Stimulated activated CD4-positive, alpha-beta T cell treated with anti-CD3 and anti-CD28 coated beads, Interleukin-1b, Interleukin-23, amount 100 ng/mL, for 48 hours (primary cell): ENCODE measurements at places on chromosomes 7 and 10.

- DNase-seq, result no peak
Measured at GRCh38 chr7:128453836-128454804, 1.6 kb upstream of the HILPDA start.

- no peak for DNase-seq
Measured at GRCh38 chr10:81215498-81215897, 659.5 kb upstream of the NRG3 start.

DNA sequence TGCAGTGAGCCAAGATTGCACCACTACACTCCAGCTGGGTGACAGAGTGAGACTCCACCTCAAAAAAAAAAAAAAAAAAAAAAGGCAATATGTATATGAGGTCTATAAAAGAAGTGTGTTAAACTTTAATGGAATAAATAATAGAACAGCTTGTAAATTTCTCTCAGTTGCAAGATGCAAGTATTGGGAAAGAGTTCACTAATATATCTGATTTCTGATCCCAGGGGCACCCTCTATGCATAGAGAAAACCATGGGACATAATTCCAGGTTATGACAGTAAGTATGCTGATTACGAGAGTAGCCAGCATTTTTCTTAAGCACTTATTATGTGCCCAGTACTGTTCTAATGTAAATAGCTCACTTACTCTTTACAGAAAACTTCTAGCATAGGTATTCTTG, 66.1 kb upstream of the AFAP1L2 start:
- DNase-seq, result no peak

GRCh38 chr10:34157501-34157900, 657.6 kb downstream of the PARD3 start:
- DNase-seq, result no peak

DNA sequence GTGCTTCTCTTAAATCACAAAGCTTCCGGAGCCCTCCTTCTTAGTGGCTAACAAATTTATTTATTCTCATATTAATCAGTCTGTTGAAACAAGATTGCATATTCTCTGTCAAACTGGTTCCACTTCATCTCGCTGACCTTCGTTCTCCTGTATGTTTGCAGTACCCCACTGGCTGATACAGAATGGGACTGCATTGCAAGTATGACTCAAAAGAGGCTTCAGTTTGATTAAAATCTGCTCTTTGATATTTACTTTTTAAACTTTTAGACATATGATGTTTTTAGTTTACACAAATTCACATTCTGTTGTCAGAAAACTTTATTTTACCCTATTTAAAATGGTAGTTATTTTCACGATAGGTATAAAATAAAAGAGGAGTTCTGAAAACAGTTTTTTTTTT, 14.3 kb upstream of the ARHGAP12 start:
- DNase-seq, result no peak

- DNase-seq, result peak; percentile 98
Measured at GRCh38 chr7:99504603-99505323, at the start of gene ZKSCAN5. TSS of gene ZKSCAN5 (plus strand) at chr7:99504662. CDS start at chr7:99506045, 1,383 bp downstream.

- no peak for DNase-seq
Measured at GRCh38 chr7:26081638-26082037, 70.4 kb upstream of the NFE2L3 start.

- no peak for DNase-seq
Measured at GRCh38 chr10:71287456-71287855, 31.6 kb upstream of the SLC29A3 start.

DNA sequence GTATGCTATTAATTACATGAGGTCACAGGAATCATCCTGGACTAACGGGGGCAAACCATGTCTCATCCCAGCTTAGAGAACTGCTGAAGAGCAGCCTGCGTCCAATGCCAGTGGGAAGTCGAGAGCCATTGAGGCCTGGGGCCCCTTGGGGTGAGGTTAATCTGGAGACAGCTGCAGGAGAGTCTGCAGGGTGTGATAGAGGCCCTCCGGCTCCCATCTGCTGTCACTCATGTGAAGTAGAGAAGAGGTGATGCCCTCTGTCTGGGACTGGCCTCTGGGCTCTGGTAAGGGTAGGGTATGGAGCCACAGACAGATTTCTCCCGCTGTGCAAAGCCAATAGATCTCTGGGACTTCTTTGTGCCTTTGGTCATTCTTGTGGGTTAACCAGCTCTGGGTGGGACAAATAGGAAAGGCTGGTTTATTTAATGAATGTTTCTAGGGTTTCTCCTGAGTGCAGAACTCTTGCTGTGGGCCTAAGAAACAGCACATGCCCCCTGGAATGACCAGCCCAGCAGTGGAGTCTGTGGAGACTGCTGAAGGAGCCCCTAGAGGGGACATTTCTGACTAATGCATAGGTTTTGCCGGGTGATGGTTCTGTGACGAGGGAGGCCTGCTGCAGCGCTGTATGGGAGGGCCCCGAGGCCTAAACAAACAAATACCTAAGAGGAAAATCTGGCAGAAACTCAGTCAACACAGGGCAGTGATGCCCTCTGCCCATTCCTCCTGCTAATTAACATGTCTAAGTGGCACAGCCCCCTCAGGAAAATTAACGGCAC, 34.5 kb downstream of the CRHR2 start:
- no peak for DNase-seq

- DNase-seq, result no peak
Measured at GRCh38 chr7:36132012-36132411, 21.0 kb upstream of the EEPD1 start.

- no peak for DNase-seq
Measured at GRCh38 chr10:113960617-113961181, 83.0 kb upstream of the ADRB1 start.

DNA sequence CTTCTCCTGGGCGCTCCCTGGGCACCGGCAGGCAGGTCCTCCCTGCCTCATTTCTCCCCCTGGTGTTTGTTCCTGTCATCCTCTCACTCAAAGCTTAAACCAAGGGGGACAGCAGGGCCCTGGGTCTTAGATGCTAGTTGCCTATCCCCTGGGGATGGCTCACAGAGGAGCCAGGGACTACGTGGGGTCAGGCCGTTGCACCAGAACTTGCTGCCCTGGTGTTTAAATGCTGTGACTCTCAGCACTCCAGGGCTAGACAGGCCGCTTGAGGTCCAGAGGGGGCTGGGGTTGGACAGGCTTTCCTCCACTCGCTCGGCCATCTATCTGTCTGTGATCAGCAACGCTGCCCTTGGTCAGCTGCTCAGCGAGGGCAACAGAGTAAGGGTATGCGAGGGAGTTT, 340.3 kb downstream of the CXCL12 start:
- DNase-seq, result no peak

DNA sequence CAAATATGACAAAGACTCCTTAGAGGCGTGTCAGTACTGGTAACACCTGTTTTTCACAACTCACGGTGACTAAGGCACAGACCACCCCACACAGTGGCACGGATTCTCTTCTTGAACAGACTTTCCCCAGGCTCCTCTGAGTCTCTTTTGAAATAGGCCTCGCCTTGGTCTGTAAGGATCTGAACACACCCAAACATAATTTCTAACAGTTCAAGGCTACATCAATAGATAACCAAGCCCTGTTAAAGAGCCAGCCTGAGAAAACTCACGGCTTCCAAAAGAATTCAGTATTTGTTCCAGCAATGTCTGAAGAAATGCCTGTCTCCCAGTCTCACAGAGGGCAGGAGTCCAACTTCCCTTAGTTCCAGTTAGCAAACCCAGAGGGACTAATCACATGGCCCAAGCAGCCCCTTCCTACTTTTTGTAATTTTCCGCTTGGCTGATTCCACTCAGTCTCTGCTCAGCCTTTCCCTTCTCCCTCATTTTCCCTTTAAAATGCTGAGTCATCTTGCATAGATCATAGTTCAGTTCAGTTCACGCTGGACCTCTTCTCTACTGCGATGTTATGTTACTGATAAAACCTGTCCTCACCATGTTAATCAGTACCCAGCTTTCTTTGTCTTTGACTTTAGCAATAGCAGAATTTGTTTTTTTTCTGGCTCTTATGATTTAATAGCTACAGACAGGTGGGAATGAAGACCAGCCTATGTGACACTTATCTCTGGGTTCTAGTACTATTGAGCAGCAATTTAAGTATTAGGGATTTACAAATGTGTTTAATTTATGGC, 22.6 kb upstream of the AKR1C3 start:
- no peak for DNase-seq

GRCh38 chr7:33789871-33790630, 115.3 kb upstream of the BMPER start:
- DNase-seq, result no peak

GRCh38 chr10:36612436-36612835, 513.0 kb upstream of the ANKRD30A start:
- DNase-seq, result no peak

DNA sequence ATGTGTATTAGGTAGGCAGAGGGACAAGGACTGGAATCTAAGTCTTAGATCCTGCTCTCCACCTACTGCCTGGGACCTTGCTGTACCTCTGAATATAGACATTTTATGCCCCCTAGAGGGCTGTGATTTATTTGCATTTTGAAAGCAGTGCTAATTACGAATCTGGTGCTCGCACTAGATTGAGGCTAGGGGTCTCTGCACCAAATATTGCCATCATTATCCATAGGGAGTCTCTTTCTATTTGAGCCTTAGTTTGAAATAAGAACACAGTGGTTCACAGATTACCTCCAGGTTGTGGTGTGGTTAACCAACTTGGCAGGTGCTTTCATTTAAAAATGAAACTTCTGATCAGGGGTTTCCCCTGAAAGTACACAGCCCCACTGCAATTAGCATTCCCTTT, 41.8 kb downstream of the CNNM1 start:
- no peak for DNase-seq

DNA sequence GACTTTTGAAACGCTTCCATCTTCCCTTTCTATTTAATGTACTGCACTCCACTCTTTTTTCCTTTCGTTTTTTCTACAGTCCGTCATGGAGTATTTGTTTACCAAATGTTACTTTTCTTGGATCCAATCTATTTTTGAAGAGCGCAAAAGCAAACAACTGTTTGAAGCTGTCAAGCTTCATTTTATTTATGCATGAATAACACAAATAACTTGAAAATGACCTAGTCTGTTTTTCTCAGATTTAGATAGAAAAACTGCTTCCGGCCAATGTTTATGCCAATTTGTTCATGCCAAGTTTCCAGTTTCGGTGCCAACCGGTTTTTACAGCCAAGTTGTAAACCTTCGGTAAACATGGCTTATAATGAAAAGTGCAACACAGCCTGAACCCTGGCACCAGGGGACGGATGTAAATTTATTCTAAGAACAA, 150.9 kb upstream of the KLF6 start:
- DNase-seq, result no peak

DNA sequence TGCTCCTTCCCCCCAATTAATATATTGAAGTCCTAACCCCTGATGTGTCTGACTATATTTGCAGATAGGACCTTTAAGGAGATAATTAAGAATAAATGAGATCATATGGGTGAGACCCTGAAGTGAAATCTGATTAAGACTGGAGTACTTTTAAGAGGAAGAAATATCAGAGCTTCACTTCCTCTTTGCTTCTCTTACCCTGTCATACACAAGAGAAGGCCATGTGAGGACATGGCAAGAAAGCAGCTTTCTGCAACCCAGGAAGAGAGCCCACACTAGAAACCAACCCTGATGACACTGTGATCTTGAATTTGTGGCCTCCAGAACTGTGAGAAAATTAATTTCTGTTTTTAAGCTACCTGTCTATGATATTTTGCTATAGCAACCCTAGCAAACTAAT, 44.2 kb downstream of the JMJD1C start:
- DNase-seq, result no peak

GRCh38 chr7:85703251-85704010, 516.6 kb upstream of the SEMA3D start:
- no peak for DNase-seq

DNA sequence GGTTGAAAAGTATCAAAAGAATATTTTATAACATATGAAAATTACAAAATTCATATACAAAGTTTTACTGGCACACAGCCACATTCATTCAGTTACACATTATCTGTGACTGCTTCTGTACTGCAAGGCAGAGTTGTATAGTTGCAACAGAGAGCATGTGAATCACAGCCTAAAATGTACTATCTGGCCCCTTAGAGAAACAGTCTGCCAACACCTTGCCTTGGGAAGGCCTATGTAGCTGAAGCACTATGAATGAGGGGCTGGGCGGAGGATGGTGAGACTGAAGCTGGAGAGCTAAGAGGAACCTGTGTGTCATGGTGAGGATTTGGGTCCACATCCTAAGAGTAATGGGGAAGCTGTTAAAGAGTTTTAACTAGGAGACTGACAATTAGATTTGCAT, 35.7 kb downstream of the PDZD8 start:
- DNase-seq, result no peak

DNA sequence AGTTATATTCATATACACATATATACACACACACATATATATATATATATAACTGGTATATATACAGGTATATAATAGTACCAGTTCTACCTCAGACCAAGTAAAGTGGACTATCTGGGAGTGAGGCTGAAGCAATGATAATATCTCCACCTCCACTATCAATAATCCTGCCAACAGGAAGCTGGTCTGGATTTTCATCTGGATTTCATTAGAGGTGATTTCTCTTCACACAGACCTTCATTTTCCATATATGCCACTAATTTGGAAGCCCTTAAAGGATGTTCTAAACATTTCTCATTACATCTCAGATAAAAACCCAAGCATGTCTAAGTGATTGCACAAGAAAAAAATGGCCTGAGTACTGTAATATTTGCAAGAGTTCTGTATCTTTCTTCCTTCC, 1.7 kb upstream of the SLC35B4 start:
- no peak for DNase-seq

DNA sequence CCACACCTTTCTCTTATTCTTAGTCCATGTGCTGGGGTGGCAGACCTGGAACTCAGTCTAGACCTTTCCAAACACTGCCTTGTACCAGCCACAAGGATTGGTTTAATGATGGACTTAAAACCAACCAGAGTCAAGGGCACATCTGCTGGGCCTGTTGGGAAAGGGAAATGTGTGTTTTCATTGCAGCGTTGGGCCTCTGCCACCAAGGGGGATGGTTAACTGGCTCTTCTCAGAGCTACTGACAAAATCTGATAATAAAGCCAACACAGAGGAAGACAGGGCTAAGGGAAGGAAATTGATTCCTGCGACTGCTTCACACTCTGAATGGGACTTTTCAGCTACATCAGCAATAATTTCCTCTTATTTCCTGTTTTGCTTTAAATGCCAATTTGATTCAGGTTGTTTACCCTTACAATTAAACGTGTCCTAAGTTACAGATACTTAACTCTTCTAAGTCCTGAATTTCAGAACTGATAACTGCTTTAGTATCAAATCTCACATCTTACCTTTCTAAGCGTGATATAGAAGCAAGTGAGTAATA, 68.4 kb upstream of the MALRD1 start:
- DNase-seq, result no peak

DNA sequence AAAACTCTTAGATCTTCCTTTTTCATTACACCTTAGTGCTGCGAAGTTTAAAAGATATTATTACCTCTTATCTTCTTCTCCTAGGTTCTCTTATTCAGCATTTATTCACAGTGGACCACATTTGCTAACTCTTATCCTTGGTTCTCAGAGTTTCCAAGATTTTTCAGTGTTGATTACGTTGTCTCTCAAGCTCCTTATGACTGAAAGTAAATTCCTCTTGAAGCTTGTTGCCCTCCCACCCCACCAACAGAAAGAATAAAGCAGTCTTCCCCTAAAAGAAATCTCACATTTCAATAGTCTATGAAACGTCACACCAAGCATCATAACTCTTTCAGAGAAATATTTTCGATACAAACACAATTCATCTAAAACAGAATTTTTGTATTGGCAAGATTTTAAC, 362.5 kb downstream of the MAGI2 start:
- DNase-seq, result no peak

GRCh38 chr7:106177738-106178592, 65.9 kb upstream of the SYPL1 start:
- no peak for DNase-seq

- no peak for DNase-seq
Measured at GRCh38 chr10:75272094-75272493, 36.3 kb upstream of the COMTD1 start.

GRCh38 chr7:79781716-79782115, 328.2 kb upstream of the MAGI2 start:
- DNase-seq, result no peak
